Kidney (tissue), 22 donors: ENCODE measurements at places on chromosomes 5 and 9.

DNA sequence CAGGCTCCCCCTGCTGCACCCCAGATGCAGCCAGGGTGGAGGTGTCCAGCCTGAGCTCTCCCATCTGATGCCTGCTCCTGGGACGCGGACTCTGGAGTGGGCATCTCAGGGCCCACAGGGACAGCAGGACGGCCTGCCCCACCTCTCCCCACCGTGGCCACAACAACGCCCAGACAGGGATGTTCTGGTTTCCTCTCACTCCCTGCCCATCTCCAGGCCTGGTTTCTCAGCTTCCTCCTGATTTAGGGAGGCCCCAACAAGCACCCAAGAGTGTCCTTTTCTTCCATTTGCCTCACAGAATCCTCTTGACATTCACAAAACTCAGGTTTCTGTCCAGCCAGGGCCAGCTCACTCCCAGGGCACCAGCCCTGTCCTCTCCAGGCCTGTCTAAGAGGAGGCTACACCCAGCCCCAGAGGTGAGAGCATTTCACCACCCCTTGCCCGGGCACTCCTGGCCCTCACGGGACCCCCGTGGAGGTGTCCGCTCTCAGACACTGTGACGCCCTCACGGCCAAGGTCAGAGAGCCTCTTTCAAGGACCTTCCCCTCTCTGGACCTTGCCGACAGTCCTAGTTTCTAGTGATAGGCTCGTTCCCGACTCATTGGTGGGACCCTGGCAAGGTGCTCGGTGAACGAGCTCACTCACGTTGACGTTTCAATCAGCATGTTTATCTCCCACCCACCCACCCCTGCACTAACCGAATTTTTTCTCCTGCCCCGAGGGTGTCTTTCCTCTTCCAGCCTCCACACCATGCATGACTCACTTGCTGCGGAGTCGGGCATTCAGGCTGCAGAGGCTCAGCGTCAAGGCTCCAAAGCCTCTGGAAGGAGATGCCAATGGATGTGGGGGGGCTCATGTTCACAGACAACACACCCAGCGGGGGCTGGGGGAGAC, 62.0 kb upstream of the UNC5A start:
- no peak for DNase-seq

- DNase-seq: no peak
These were observed 41.1 kb downstream of the ALG2 start for GRCh38 chr9:99180662-99181061.

DNA sequence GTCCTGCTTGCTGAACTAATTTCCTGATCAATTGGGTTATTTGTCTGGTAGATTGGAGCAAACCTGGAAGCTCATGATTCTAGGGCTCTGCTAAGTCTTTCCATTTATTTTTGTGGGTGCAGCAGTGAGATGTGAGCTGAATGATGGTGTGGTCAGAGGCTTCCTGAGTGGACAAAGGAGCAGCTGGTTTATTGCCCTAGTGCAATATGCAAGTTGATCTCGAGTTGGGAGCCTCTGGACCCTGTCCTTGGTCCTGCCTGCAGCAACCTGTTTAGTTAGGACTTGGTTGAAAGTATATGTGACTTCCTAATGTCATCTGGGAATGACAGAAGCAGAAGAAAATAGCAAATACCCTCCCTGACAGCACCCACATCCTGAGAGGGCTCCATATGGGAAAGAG, 4.2 kb upstream of the UNC5A start:
- DNase-seq: peak; percentile 54

- peak; percentile 10 for DNase-seq
These were observed 142.9 kb downstream of the DMAC1 start for GRCh38 chr9:7656636-7657035.
